ENCODE measurements at places on chromosomes 11 and 22.

- DNase-seq = no peak
Measured at GRCh38 chr11:103735497-103736032, 300.9 kb upstream of the DDI1 start.

DNA sequence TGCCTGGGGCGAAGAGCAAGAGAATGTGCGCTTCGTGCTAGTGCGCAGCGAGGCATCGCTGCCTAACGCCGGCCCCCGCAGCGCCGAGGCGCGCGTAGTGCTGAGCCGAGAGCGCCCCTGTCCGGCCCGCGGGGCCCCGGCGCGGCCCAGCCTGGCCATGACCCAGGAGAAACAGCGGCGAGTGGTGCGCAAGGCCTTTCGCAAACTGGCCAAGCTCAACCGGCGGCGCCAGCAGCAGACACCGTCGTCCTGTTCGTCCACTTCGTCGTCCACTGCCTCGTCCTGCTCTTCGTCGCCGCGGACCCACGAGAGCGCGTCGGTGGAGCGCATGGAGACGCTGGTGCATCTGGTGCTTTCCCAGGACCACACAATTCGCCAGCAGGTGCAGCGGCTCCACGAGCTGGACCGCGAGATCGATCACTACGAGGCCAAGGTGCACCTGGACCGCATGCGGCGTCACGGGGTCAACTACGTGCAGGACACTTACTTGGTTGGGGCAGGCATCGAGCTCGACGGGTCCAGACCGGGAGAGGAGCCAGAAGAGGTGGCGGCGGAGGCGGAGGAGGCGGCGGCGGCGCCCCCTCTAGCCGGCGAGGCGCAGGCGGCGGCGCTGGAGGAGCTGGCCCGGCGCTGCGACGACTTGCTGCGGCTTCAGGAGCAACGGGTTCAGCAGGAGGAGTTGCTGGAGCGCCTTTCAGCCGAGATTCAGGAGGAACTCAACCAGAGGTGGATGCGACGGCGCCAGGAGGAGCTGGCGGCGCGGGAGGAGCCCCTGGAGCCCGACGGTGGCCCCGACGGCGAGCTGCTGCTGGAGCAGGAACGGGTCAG is 1.0 kb downstream of the RASSF10 start:
- peak; percentile 48 for DNase-seq

DNA sequence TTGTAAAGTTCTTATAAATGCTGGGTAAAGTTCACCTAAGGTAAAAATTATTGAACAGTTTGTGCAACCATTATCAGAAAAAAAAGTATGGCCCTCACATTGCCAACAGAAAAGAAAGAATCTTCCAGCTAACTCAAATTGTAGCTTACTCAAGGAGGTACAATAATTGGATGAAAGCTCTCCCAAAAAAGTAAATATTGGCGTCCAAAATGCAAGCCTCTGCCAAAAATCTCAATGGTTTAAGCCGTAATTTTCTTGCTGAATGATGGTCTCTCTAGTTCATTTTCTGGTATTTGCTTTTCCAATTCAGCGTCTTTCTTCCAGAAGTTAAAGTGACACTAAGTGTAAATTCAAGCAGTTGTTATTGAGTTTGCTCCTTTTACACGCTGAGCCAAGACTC is 727.3 kb downstream of the LRRC4C start:
- DNase-seq = no peak

DNA sequence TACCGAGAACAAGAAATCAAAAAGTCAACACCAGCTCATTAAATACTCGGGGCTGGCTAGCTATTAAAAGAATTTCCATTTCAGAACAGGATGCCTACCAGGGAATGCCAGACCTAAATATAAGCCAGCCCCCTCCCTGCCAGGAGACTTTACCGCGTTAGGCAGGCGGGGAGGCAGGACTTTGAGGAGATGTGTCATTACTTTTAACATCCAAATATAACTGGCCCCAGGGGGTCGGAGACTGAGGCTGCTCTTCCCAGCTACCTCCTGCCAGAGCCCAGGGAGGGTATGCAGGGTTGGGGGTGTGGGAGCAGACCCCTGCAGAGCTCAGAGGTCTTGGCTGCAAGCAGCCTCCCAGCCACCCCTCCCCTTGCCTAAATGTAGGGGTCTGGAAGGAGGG is 183.5 kb downstream of the DSCAML1 start:
- DNase-seq = no peak

DNA sequence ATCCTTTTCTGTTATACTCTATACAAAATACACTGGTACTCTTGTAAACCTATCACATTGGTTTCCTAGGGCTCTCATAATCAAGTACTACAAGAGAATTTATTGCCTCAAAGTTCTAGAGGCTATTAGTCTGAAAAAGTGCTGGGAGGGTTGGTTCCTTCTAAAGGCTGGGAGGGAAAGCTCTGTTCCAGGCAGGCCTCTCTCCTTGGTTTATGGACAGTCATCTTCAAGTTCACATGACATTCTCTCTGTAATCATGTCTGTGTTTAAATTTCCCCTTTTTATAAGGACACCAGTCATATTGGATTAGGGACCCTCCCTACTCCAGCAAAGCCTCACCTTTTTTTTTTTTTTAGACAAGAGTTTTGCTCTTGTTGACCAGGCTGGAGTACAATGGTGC is 9.1 kb downstream of the SLC36A4 start:
- no peak for DNase-seq

GRCh38 chr22:27987557-27987956 is 68.5 kb upstream of the PITPNB start:
- no peak for DNase-seq

- no peak for DNase-seq
Measured at GRCh38 chr11:33044285-33044756, 4.9 kb downstream of the TCP11L1 start.

DNA sequence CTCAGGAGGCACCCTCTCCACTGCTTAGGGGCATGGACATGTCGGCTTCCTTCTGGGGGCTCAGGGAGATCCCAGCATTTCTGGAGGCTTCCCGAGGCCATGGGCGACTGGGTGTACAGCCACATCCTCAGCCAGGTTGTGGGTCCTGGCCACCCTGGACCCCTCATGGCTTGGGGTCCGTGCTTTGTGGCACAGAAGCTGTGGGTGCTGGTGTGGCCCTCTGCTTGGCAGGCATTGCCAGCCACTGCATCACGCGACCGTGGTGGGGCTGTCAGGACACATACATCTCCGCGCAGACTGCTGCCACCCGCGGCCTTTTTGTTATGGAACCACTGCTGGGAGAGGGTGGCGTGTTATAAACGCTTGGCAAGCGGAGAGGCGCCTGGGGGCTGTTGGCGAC is 1174.9 kb downstream of the BRD1 start:
- no peak for DNase-seq

GRCh38 chr11:8020244-8020597 is 33.1 kb downstream of the EIF3F start:
- peak; percentile 45 for DNase-seq

DNA sequence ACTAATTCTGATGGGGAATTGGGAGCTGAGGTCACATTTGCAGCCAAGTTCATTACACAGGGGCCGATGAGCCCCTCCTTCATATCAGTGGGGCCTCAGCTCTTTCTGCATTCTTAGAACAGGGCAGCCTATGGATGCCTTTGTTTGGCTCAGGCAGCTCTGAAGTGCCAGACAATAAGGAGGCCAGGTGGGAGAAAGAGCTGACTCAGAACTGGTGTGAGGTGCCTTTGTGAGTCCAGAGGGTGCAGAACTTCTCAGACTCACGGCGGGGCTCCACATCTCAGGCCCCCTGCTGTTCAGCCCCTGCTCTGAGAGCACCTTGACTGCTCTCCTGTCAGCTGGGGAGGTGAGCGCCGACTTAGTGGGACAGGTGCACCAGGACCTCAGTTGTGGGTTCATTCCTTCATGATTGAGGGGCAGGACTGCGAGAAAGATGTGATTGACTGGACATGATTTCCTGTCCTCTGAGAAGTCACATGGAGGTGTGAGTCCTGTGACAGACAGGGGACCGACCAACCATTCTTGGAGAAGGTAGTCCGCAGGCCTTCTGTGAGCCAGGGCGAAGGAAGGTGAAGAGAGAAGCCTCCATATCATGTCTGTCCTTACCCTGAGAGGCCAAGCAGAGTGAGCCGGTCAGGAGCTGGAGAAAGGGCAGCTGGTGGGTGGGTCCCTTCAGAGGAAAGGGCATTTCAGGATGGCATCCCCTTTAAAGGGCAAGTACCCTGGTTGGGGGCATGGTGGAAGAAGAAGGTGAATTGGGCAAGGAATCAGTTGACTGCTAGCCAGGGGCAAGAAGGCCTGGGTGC is 245.0 kb upstream of the TBCEL start:
- DNase-seq = no peak

- DNase-seq = no peak
Measured at GRCh38 chr11:27696115-27696514, 4.1 kb downstream of the BDNF start.

DNA sequence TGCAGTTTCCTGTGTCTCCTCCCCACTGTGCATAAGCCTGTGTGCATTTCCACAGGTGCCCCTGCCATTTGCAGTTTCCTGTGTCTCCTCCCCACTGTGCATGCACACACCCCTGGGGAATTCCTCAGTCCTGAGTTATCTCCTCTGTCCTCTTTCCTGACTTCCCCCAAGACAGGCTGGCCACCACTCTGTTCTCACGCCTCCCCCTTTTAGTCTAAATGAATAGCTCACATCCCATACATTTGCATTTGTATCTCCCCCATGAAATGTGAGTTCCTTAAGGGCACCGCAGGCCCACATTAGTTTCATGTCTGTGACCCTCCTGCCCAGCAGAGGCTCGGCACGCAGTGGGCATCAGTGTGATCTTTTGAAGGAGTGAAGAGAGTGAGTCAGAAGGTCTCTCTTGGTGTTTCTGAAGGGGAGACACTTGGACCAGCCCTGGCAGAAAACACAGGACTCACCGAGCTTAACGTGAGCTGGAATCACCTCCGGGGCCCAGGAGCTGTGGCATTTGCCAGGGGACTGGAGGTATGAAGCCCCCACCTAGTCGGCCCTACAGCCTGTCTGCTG is 6.2 kb downstream of the LRRC74B start:
- DNase-seq = no peak

GRCh38 chr11:14202251-14203196 is 156.5 kb downstream of the RRAS2 start:
- DNase-seq = peak; percentile 29

- no peak for DNase-seq
Measured at GRCh38 chr11:95750101-95750500, 39.5 kb downstream of the FAM76B start.

DNA sequence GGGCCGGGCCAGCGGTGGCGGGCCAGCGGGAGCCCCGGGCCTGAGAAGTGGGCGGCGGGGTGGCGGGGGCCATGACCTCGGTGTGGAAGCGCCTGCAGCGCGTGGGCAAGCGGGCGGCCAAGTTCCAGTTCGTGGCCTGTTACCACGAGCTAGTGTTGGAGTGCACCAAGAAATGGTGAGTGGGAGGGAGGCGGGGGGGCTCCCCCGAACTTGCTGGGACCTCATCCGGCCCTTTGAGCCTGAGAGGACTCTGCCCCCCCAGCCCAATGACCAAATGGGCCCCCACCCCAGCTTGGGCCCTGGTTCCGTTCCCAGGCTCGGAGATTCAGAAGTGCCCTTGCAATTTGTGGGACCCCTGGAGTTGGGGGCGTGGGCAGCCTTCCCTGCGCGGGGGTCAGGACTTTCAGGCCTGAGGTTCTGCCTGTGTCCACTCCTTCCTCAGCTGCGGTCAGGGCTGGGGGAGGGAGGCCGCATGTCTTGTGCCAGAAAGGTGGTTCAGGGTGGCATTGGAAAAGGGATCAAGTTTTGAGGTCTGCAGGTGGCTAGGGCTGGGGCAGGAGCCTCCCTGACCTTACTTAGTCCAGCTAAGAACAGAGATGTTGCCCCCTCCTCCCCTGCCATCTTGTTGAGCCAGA is 496 bp downstream of the EHBP1L1 start:
- no peak for DNase-seq

DNA sequence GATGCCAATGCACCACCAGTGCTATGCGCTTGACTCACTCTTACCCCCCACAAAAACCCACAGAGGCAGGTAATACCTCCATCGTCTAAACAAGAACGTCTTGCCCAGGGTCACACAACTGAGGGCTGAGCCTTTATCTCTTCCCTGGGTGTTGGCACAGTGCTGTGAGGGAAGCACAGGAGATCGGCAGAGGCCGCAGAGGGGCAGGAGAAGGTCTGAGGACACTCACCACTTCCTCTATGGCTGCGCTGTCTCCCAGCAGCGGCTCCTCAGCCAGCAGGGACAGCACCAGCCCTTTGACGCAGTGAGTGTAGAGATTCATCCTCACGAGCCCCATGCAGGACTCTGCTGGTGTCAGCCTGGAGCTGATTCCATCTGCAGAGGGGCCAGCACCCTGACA is 19.9 kb downstream of the HPS4 start:
- no peak for DNase-seq

GRCh38 chr11:11069841-11070835 is 212.3 kb upstream of the ZBED5 start:
- no peak for DNase-seq

DNA sequence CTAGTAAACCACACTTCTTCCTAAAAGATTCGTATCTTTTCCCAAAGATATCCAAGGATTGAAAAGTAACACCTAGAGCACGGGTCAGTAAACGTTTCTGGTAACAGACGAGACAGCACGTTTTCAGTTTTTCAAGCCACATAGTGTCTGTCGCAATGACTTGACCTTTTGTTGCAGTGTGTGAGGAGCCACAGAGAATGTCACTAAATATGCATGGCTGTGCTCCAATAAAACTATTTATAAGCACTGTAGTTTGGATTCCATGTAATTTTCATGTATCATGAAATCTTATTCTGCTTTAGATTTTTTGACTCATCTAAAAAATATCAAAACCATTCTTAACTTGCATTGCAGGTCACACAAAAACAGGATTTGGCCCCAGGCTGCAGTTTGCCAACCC is 18.3 kb upstream of the MICAL3 start:
- DNase-seq = no peak

- peak; percentile 34 for DNase-seq
Measured at GRCh38 chr22:43889860-43890253, 2.0 kb downstream of the PNPLA5 start.

- no peak for DNase-seq
Measured at GRCh38 chr11:9662273-9662672, 1.6 kb upstream of the SWAP70 start.

DNA sequence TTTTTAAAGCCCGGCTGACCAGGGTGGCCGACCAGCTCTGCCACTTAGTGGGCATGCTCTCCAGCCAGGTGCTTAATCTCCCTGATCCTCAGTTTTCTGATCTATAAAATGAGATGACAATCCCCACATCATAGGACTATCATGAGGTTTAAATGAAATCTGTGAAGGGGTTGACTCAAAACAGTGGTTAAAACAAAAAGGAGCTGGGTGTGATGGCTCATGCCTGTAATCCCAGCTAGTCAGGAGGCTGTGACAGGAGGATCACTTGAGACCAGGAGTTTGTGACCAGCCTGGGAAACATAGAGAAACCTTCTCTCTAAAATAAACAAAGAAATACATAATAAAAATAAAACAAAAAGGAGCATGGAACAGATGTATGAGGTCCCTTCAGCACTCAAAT is 3.6 kb upstream of the C11orf86 start:
- DNase-seq = no peak

- peak; percentile 43 for DNase-seq
Measured at GRCh38 chr11:85595285-85595884, 31.8 kb downstream of the DLG2 start.

- peak; percentile 44 for DNase-seq
Measured at GRCh38 chr22:28798810-28799605, 1.4 kb downstream of the XBP1 start.

Measured in NCI-H524 (cell line).